ENCODE measurements at places on chromosomes 4 and X.
A peak's percentile ranks its signal among the peaks of the same experiment; 100 is the strongest.

DNA sequence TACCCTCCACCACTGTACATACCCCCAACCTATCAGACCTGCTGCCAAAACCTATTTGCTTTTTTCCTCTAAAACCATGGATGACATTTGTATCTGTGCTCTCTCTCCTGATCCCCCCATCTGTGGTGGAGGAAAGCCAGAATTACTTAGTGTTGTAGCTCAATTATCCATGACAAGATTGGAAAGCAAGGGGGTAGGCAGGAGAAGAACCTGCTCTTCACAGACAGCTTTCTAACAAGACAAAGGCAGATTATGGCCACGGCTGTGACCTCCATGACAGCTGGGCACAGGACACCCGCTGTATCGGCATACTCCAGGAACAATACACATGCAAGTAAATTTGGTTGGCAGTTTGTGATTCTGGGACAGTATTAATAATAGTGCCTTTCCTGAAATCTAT, 186.7 kb downstream of the ENOX2 start:
- no peak for DNase-seq

DNA sequence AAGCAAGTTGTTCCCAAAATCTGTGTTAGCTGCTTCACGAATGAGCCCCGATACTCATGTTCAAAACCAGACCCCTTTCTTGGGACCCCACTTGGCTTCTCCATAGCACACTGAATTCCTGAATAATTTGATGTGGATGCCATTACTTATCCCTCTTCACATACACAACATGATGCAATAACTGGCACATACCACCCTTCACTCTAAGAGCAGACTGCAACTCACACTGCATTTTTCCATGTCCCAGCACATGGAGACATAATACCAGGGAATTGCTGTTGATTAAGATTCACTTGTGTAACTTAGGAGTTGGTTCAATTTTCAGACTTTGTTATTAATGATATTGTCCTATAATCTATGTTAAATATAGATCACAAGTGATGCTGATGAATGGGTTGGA, 213.4 kb downstream of the MAML3 start:
- DNase-seq: no peak

GRCh38 chrX:48683411-48683982, at the start of gene WAS:
TSS of gene WAS (plus strand) at chrX:48683799. CDS start at chrX:48683854, 55 bp downstream.
- DNase-seq: peak; percentile 22

DNA sequence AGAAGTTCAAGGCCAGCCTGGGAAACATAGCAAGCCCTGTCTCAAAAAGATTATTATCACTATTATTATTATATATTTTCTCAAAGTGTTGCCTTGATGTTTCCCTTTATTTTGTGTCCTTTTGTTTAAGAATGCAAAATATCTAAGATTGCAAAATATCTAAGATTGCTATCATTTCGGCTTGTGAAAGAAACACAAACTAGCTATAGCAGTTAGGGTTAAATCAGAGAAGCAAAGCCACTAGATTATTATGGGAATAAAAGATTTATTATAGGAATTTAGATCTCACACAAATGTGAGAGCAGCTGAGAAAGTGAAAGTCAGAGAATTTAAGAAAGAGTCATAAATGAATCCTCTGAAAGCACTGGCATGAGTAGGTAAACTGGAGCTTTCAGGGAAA, 18.0 kb upstream of the TMEM184C start:
- DNase-seq: no peak

All from muscle of back (tissue), 13 donors.